Activated CD8-positive, alpha-beta memory T cell treated with anti-CD3 and anti-CD28 coated beads, Interleukin-2, amount 50 U/mL, for 4 hours (primary cell): ENCODE measurements at places on chromosomes 4 and X.
A peak's percentile ranks its signal among the peaks of the same experiment; 100 is the strongest.

GRCh38 chr4:172147687-172148086, 334.5 kb downstream of the GALNTL6 start:
- DNase-seq = no peak

DNA sequence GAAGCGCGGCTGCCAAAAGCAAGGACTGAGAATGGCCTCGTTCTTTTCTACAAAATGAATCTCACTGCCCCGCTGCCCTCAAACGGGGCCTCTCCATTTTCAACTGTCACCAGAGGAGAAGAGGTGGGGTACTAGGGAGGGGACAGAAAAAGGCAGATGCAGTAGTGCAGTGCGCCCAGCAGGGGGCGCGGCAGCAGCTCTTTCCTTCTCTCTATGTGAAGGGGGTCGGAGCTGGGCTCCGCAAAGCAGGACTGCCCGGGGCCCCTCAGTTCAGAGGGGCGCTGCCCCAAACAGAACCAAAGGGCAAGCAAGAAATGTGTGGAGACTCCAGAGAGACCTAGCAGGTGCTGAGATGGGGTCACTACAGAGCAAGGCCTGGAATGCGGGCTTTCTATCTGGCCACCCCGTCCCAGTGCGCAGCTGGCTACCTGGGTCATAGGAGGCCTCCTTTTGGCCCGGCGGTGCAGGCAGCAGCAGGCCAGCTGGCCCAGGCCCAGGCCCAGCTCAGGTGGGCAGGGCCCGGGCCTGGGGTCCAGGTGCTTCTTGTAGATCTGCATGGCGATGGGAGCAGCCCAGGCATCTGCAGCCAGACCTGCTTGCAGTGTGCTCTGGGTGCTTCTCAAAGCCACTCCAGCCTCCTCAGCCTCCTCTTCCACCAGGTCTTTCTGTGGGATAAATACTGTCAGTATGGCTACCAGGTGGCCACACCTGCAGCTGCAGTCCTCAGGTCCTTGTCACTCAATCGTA, 5.9 kb downstream of the IRAK1 start:
- peak; percentile 57 for DNase-seq

DNA sequence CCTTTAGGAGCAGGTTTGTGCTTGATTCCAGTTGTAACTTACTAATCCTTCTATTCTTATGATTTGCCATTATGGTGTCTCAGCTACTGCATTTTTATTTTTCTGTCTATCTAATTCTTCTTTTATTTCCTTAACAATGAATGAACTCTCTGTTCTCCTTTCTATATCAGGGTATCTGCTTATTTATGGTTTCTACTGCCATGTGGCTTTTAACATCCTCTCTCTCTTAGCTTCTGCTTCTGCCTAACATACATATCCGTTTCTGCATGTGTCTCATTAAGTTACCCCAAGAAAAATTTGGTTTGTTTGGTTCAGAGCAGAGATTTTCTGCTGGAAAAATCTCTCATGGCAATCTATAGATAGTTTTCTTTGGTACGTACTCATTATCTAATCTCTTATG, 614.4 kb downstream of the RPA4 start:
- no peak for DNase-seq

- no peak for DNase-seq
Measured at GRCh38 chr4:86972997-86973396, 38.2 kb downstream of the AFF1 start.

- no peak for DNase-seq
Measured at GRCh38 chr4:15870079-15870478, 68.5 kb downstream of the FGFBP1 start.
